ENCODE measurements at places on chromosomes 2 and 18.

GRCh38 chr18:62522178-62522503 is 684 bp upstream of the ZCCHC2 start:
- no peak for DNase-seq

DNA sequence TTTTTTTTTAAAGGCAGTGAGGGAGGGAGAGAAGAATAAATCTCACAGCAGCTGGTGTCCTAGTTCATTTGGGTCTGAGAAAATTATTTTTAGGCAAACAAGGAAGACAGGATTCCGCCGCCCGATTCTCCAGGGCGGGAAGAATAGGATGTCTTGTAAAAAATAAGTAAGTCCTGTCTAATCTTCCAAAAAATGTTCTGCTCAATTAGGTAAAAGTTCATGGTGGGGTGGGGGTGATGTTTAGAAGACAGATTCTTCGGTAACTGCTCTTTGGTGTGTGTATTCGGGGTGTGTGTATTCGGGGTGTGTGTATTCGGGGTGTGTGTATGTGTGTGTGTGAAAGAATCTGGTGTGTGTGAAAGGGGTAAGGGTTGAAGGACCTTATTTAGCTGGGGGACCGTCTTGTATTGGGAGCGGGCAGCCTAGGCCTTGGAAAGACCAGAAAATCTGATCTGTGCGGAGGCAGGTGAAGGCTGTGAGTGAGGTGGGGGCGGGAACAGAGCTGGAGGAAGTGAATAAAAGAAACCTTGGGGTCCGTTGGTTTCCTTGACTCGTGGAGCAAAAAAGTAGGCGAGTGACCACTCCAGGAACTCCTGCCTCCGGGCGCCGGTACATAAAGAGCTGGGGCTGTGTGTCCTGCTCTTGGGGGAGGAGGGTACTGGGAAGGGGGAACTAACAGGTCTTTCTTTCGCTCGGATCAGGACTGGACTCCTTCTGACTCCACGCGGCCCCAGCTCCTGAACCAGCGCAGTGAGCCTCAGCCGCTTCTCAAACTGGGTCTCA is 4.4 kb upstream of the PAX3 start:
- no peak for DNase-seq

DNA sequence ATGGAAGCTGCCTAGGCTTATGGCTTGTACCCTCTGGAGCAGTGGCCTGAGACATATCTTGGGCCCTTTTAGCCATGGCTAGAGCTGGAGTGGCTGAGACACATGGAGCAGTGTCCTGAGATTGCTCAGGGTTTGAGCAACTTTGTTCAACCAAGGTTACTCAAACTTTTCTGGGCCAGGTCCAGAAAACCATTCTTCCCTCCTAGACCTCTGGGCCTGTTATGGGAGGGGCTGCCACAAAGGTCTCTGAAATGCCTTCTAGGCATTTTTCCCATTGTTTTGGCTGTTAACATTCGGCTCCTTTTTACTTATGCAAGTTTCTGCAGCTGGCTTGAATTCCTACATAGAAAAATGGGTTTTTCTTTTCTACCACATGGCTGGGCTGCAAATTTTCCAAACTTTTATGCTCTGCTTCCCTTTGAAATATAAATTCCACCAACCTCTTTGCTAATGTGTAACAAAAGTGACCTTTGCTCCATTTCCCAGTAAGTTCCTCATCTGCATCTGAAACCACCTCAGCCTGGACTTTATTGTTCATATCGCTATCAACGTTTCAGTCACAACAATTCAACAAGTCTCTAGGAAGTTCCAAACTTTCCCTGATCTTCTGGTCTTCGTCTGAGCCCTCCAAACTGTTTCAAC is 84.9 kb upstream of the MAP4K3 start:
- DNase-seq, result no peak

DNA sequence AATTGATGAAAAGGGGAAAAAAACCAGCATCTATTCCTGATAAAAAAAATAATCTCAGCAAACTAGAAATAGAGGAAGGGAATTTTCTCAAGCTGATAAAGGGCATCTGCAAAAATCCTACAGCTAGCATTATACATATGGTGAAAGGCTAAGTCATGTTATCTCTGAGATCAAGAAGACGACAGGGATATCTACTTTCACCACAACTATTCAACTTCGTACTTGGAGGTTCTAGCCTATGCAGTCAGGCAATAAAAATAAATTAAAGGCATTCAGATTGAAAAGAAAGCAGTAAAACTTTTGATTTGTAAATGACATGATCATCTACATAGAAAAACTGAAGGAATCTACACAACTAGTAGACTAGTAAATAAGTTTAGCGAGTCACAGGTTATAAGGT is 58.2 kb downstream of the CAB39 start:
- no peak for DNase-seq

All from Panc1 (cell line).